ENCODE measurements at places on chromosomes 13 and 19.

- DNase-seq: peak; percentile 97
These were observed 26.3 kb upstream of the SIGLEC11 start for GRCh38 chr19:49987159-49987698.

GRCh38 chr13:112241288-112241687 lies 134.9 kb upstream of the SPACA7 start:
- DNase-seq: no peak

DNA sequence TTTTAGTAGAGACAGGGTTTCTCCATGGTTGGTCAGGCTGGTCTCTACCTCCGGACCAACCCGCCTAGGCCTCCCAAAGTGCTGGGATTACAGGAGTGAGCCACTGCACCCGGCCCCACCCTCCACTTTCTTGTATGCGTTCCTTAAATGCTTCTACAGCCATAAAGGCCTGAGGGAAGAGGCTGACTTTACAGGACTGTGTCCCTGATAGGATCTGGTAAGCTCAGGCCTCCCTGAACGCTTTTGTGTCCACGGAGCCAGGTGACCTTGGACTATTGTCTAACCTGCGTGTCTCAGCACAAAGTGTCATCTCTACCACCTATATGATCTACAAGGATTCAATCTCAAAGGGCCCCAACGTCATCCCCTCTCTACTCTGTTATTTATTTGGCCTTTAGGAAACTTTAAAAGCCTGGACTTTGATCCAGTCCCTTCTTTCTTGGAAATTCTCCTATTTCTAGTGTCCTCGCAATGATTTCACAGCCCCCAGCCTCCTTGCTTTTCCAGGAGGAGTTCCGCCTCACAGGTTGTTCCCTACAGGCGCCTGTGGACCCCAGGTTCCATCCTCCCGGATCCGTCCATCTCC lies 701 bp downstream of the ZNF552 start:
- DNase-seq: no peak

DNA sequence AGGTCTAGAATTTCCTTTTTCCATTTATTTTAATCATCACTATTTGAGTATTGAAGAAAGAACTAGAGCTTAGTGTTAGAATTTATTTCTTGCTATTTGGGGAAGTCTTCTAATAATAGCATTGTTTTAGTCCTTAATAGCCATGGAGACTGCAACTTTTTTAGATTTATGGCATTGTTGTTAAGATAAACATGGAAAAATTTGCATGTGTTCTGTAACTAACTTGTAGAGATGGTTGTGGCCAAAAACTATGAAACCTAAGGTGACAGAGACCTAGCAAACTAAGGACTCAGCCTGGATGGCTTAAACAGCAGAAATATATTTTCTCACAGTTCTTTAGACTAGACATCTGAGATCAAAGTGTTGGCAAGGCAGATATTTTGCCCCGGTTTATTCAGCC lies 246.4 kb downstream of the SPRY2 start:
- no peak for DNase-seq

GRCh38 chr19:58350871-58351557 lies 2.3 kb downstream of the A1BG start:
- DNase-seq: no peak

GRCh38 chr19:10888421-10888866 lies 17.1 kb downstream of the CARM1 start:
- no peak for DNase-seq

DNA sequence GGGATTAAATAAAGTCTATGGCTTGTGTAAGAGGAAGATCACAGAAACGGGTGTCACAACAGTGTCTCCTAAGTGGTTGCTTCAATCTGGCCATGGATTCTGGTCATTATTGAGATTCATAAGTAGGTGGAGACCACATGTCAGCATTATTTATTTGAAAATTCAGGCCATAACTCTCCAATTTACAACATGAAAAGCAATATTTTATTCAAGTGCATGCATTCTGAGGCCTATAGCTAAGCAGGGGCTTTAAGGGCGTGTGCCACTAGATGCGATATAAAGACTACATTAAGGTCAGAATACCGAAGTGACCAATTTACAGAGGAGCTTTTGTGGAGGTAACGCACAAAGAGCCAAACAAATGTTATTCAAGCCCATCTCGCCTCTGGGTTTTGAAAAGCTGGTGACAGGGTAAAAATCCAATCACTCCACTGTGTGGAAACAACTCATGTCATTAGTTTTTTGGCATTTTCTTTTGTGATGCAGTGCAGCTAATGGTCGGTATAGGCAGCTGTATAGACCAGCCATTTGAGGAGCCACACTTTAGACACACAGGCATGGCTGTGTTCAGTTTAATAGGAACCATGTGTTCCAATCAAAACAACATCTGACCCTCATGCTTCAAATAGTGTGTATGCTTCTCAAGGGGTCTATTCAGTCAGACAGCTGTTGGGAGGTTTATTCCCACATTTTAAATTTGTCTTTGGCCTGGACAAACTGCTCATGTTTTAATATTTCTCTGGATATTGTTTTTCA lies 123.7 kb downstream of the KL start:
- no peak for DNase-seq

DNA sequence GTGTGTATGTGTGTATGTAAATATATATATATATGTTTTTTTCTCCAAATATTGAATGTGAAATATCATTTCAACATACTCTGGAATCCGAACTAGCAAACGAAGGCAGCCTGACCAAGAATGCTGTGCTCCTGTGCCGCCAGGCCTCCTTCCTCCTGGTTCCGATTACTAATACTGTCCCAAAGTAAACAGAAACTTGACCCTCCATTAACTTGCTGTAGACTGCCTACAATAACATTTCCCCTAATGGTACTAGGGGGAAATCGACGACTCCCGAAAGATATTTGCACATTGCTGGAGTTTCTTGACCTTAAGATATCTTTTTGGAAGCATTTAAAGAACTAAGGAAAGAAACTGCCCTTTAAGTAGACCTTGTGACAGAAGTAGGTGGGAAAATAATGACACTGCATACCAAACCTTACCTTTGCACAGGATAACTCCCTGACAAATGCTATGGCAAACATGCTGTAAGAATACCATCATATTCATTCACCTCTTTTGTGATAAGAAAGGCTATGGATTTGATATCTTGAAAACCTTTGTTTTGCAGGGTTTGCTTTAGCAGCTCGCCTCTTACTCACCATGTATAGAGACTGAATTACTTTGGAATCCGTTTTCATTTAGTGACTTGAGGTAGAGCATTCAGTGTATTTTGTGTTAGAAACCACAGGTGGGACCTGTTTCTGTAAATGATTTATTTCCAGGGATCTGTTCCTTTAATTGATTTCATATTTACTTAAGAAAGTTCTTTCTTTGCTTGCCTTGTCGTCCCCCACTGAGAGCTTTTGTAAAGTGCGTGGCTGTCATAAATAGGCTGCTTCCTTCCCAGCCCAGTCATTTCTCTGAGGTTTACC lies 80.1 kb downstream of the KLF5 start:
- DNase-seq: no peak

DNA sequence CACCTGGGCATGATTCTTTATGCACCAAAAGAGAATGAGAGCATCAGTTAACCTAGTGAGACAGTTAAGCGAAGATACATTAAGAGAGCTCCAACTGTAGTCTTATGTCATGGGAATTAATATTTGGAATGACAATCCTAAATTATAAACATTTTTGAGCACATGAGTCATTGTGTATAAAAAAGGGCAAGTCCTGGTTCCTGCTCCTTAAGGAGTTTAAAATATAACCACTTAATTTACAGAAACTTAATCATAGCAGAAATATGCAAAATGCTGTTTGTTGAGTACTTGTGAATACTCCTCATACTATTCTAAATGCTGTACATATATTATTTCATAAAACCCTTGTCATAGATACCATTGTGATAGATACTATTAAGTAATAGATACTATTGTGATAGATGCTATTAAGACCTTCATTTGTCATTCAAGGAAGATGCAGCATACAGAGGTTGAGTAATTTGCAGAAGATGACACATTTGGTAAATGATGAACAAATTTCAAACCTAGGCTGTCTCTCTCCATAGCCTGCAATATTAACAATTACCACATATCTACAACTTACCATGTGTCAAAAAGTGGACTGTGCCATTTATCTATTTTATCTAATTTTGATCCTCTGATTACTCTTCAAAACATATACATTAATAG lies 301.0 kb downstream of the TBC1D4 start:
- DNase-seq: no peak

GRCh38 chr13:93810264-93810663 lies 583.7 kb downstream of the GPC6 start:
- DNase-seq: no peak

DNA sequence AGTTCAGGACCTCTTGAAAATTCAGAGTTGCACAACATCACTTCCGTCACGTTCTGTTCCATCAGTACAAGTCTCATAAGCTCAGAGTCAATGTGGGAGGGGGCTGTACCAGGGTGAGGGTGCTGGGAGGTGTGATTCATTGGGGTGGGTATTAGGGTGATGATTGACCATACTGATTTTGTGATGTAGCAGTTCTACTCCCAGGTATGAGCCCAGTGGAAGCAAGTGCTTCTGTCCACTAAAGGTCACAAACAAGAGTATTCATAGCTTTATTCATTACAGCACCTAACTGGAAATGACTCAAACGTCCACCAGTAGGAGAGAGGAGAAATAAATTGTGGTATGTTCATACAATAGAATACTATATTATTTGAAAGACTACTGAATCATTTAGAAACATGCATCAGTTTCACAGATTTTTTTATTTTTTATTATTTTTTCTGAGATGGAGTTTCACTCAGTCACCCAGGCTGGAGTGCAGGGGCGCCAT lies 12.1 kb upstream of the UPF3A start:
- no peak for DNase-seq

DNA sequence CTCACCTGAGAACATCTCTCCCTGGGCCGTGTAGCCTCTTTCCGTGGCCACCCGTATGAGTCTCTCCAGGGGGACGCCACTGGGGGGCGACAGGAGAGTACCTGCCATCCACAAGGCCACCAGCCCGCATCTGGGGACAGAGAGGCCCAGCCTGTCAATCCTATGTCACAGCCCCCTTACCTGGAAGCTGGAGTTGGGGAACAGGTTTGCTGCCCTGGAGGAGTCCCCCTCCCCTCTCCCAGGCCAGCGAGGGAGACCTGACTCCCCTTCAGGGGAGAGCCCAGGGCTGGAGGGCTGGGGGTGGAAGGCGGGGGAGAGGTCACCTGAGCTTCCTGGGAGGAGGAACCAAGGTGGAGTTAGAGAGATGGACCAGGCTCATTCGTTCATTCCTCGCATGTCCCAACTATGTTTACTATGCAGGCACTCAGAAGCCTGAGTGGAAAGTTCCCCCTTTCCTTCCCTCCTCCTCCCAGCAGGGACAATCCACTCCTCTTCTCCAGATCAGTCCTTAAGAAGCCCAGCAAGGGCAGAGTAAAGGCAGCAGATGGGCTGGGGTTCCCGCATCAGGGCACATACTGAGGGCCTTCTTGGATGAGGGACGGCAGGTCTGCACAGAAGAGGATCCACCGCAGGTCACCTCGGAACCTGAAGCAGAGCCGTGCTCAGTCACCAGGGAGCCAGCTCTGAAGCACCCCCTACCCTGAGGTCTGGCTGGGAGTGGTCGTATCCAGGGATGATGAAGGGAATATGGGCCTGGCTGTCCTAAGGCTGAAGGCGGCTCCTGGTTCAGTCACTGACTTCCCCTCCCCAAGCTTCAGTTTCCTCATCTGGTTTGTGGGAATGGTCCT lies 5.5 kb downstream of the ACTMAP start:
- no peak for DNase-seq

DNA sequence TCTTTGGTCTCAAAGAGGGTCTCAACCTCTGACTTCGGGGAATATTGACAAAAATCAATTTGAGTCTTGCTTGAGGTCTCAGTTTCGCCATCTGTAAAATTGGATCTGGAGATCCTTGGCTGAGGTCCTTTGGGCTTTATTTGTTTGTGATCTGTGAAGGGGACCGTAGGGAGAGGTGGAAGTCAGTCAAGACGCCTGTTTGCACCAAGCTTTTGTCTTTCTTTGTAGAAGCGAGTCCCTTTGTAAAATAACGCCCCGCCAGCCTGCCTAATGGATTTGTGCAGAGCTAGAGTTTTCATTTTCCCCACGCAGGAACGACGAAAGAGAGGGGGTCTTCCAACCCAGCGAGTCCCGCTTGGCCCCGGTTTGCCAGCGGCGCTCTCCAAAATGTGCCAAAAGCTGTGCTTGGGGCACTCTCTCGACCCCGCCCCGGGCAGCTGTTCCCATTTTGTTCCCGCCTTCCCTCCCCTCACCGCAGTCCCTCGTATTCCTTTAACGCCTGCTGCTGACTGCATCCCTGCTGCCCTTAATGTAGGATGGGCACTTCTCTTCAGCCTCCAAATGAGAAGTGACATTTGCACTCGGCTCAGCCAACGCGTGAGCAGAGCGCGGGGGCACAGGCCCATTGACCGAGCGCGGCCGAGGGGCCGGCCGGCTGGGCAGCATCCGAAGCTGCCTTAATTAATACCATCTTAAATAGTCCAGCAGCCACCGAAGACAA lies 13.0 kb downstream of the ZIC5 start:
- no peak for DNase-seq

GRCh38 chr13:32861304-32861703 lies 154.9 kb upstream of the KL start:
- no peak for DNase-seq

DNA sequence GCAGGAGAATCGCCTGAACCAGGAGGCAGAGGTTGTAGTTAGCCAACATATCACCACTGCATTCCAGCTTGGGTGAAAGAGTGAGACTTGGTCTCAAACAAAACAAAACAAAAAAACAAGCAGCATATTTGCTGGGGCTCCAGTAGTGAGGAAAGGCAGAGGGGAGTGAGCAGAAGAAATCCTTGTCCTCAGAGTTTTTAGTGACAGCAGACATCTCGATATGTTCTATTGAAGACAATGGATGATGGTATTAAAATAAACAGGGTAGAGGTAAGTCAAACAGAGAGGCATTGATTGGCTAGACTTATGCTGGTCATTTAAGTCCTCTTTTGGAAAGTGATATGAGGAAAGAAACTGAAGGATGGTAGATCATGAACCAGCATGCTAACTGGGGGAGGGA lies 19.0 kb downstream of the NLRP7 start:
- DNase-seq: no peak

GRCh38 chr19:50384685-50385535 lies 763 bp downstream of the POLD1 start:
- no peak for DNase-seq

DNA sequence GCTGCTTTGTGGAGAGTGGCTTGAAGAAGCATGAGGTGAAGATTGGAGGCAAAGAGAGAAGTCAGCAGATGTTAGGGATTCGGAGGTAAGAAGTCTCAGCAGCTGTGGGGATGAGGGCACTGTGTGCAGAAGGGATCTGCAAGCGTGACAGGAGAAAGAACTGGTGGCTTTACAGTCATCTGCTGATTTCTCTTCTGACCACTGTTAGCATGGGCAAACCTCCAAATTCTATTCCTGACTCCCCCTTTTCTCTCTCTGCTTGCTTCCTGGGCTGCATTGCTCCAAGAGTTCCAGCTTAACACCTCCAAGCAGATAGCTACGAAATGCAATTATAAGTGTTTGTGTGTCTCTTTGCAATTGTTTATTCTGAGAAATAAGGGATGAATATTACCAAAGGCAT lies 159.6 kb downstream of the GGACT start:
- DNase-seq: no peak

DNA sequence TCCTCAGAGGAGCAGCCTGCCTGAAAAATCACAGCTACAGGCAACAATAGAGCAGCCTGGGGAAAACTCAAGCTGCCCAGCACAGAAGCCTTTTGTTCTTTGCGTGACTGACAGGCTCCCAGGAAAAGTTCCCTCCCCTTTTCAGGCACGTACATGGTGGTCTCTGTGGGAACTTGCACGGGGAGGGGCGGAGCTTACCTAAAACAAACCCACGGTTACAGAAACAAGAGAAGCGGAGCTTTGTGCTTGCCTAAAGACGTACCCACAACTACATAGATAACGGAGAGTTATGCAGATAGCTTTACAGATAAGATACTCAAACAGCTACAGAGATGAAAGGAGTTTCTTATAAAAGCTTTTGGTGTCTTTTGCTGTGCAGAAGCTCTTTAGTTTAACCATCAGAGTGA lies 11.4 kb downstream of the ETFB start:
- no peak for DNase-seq
